ENCODE measurements at places on chromosomes 2 and 18.

GRCh38 chr2:133837441-133838094, 269.3 kb upstream of the NCKAP5 start:
- DNase-seq = no peak

DNA sequence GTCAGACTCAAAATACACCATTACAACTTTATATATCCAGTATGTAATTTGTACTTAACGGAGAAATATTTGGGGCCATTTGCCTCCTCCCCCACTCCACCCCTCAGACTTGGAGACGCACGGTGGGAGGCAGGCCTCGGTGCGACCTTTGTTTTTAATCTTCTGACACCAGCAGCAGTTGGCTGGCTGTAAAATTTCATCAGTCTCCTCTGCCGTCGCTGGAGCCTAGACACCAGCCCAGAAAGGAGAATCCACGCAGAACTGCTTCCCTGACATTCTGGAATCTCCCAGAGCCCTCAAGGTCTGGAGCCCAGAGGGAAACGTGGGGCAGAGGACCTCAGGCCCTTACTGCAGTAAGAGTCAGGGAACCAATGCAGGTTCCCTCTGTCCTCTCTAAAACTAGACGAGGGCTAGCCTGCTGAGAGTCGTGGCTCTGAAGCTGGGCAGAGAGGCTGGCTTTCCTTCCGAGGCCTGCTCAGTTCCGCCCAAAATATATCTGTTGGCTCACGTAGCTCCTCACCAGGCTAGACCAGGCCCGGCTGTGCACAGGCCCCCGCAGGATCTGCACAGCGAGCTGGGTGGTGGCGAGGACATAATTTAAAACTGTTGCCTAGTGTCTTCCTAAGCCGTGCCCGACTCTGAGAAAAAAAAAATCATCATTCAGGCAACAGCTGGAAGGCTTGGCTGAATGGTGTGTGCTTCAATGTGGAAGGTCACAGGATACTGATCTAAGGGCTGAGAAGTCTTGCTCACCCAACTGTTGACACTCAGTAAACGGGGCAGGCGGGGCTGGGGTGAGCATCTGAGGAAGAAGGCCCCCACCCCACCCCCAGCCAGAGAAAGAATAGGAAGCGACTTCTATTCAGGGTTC, 40.4 kb downstream of the EN1 start:
- no peak for DNase-seq

DNA sequence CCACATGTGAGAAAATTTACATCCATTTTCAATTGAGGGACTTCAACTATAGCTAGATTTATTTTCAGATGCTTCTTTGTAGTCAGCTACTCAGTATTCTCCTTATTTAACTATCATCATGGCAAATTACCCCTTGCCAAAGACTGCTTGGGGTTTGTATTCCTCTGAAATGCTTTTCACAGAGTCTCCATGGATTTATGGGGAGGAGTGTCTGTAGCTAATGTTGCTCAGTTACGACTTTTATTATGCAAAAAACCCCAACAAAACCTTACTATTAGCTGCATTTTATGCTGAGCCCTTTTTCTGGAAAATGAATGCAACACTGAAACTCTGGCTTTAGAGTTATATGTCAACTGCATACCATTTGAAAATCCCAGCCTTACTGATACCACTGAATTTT, 78.6 kb downstream of the RFTN2 start:
- DNase-seq = no peak

DNA sequence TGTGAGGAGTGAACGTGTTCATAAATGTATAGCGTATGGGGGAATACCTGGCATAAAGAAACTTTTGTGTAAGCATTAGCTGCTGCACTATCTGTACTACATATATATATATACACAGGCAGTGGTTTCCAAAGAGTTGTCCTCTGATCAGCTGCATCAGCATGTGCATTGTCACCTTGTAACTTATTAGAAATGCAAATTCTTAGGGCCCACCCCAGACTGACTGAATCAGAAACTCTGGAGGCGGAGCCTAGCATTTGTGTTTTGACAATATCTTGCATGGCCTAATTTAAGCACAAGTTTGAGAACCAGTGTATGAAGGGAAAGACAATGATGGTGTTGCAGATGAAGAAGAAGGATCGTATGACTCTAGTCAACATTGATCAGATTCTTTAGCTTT, 299.5 kb downstream of the CCDC102B start:
- DNase-seq = no peak

DNA sequence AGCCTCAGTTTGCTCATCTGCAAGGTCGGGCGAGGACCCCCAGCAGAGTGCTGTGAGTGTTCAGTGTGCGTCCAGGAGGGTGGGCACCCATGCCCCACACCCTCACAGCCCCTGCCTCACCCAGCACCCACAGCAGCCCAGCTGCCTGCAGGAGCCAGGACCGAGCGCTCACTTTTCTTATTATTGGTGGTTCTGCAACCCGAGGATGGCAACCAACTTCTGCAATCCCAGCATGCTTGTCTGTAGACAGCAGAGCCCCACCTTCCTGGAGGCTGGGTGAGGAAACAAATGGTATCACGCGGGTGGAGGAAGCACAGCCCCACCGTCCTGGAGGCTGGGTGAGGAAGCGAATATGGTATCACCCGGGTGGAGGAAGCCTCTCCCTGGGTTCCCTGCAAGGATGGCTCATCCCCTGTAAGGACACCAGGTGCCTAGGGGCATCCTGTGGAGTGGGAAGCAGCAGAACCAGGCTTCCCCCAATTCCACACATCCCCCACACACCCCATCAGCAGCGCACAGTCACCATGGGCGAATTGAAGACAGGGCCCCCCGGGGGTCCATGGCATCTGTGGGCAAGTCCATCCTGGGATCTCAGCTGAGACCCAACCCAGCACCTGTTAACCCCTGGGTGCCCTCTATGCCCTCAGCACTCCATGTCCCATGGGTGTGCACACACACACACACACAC, 220.5 kb upstream of the RAB6C start:
- no peak for DNase-seq
